WERI-Rb-1 (cell line): ENCODE measurements at places on chromosomes 13 and 19.

- DNase-seq = peak; percentile 89
Observed at GRCh38 chr13:94548821-94549231, 47.1 kb downstream of the TGDS start.

GRCh38 chr19:41223431-41224234 lies 4.6 kb downstream of the AXL start:
- DNase-seq = no peak

DNA sequence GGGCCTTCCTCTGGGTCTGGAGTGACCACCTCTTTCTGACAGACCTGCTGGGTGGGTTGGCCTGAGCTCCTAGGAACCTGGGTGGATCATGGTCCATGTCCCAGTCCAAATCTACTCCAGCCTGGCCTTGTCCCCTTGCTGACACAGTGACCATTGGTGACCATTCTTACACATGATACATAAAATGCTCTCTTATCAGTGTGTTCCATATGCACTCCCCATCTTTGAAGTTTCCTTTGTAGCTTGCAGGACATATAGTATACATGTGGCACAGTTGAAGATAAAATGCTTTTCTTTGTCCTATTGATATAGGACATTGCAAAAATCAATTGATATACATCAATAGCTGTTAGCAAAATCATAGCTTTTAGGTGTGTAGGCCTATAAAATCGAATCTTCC lies 291.8 kb downstream of the MYO16 start:
- no peak for DNase-seq

DNA sequence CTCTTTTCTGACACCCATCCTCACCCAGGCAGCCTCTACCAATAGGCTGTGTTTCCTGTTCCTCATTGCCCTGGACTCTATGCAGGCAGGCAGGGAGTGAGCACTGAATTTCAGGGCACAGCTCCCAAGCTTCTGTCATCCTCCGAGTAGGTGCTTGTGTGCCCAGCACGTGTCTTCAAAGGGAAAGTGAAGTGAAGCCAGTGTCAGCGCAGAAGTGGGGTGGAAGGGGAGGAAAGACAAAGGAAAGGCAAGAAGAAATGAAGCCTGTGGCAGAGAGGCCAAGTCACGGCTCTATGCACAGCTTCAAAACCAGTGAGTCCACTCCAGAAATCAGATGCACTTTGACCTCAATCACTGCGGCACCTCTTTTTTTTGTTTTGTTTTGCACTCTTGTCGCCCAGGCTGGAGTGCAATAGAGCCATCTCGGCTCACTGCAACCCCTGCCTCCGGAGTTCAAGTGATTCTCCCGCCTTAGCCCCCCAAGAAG lies 16.9 kb downstream of the CEBPA start:
- DNase-seq = no peak

DNA sequence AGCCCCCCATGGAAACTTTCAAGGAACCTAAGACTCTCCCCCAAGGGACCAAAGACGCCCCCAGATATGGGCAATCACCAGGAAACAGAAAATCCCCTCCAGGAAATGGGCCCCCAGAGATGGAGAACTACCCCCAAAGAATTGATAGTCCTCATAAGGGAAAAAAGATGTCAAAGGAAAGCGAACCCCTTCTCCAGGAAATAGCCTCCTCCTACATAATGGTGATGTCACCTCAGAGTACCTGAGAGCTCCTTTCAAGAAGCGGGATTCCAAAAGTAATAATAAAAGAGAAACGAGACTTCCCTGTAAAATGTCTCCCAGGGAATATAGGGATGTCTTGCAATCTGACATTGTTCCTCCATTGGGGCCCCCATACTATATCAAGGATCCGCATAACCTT lies 1.1 kb downstream of the CDKN2D start:
- DNase-seq = no peak

DNA sequence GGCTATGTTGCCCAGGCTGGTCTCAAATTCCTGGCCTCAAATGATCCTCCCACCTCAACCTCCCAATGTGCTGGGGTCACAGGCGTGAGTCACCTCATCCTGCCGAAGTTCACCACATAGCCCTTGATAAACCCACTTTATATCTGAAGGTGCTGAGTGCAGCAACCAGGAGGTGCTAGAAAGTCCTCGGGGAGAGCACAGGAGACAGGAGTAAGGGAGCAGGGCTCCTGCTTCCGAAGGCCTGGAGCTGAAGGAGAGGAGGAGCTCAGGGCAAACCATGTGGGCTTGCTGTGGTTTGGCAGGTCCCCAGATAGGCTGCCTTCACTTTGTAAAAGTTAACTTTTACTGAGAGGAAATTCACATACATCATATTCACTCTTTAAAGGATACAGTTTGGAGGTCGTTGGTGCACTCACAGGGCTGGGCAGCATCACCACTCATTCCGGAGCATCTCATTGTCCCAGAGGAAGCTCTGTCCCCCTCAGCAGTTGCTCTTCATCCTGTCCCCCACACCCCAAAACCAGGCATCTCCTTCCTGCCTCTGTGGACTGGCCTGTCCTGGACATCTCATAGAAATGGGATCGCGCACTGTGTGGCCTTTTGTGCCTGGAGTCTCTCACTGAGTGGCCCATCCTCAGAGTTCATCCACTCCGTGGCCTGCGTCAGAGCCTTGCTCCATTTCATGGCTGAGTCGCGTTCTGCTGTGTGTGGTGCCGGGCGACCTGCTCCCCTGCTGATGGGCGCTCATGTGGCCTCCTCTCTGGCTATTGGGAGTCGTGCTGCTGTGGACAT lies 49.5 kb downstream of the KDM4B start:
- DNase-seq = no peak

- no peak for DNase-seq
Observed at GRCh38 chr13:95716231-95716630, 39.3 kb downstream of the DNAJC3 start.
